ENCODE measurements at places on chromosomes 13 and 19.

- no peak for DNase-seq
Observed at GRCh38 chr19:1094978-1095701, at the start of gene POLR2E. TSS of gene POLR2E (minus strand) at chr19:1095375. CDS start at chr19:1095315, 60 bp downstream.

- no peak for DNase-seq
Observed at GRCh38 chr13:46053162-46054012, 841 bp upstream of the ZC3H13 start.

DNA sequence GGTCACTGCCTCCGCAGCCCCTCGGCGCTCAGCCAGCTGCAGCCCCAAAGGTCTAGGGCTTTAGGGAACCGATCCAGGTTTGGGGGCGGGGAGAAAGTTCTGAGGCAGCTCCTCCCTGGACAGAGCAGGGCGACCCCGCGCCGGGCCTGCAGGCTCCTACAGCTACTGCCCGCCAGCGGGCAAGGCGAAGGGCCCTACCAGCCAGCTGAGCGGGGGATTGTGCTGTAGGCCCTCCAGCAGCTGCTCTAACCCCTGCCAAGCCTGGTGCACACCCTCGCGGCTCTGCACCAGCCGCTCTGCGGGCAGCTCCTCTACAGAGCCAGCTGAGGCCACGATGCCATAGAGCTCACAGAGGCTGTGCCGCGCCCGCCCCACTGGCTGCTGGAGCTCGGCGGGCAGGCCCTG lies 14.0 kb downstream of the PLIN4 start:
- DNase-seq, result no peak

DNA sequence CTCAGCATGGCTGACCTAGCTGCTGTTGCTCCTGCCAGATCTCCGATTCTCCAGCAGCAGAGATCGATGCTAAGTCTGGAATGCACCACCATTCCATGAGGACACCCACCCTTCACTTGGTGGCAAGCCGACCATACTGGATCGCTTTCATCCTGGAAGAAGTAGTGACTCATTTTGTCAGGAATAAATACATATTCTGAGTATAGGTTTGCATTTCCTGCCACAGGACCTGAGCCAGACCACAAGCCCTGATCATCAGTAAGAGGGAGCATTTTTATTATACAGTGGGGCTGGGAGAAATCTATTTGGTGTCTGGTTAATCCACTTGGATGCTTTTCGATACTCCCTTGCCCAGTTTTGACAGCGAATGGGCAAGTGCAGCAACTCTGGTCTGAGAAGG lies 10.9 kb upstream of the KCTD15 start:
- no peak for DNase-seq

- DNase-seq, result no peak
Observed at GRCh38 chr13:36815062-36815461, 4.0 kb upstream of the RFXAP start.

DNA sequence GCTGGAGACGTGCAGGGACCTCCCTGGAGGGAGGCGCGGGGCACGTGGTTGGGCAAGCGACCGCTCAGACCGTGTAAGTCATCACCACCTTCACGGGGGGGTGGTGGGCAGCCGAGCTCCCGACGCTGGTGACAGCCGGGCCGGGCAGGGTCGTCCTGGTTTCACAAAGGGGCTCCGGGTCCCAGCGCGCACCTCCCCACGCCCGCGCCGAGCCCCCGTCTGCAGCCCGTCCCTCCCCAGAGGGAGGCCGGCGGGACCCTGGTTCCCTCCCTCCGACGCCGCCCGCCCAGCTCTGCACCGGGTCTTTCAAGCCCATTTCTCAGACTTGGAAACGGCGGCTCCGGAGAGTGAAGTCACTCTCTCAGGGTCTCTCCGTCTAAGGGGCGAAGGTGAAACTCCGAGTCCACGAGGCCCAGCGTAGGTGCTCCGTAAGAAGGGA lies 729 bp upstream of the ARID3A start:
- DNase-seq, result no peak

- no peak for DNase-seq
Observed at GRCh38 chr19:17948514-17948900, 15.7 kb downstream of the CCDC124 start.

- no peak for DNase-seq
Observed at GRCh38 chr13:24709186-24709913, 29.1 kb downstream of the ATP12A start.

DNA sequence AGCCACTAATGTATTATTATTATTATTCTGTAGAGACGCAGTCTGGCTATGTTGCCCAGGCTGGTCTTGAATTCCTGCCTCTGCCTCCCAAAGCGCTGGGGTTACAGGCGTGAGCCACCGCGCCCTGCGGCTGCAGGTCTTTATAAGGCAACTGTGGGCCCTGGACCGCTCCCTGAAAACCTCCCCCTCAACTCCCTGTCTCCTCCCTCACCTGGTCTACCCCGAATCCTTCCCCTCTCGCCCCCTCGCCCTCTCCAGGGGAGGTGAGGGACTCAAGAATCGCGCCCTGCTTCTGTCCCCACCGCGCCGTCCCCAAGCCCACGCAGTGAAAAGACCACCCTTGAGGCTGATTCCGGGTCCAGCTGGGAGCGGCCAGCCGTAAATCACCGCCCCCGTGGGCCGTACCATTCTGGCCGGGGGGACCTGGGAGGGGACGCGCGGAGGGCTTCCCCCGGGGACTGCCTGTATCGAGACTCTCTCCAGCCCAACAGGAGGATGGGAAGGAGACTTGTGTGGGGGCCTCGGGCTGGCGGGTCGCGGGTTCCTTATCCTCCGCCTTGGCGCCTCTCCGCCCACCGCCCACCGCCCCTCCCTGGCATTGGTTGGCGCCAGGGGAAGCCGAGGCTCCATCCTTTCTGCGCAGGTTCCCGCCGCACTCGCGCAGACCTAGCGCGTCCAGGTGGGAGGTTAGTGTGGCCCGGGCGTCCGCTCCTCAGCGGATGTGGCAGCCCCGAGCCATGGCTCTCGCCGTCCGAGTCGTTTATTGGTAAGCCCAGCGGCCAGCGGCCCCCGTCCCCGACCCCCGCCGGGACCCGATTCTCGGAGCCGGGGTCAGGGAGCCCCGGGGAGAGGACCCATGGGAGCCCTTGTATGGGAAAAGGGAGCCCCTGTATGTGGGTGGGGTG lies at the start of gene SELENOW:
SELENOW (plus strand) TSS at position 655 of the 905 bp plus-strand sequence; CDS start at position 738, 83 bp downstream.
- no peak for DNase-seq

All from SIG-M5 (cell line).